ENCODE measurements at places on chromosomes 2 and 18.

DNA sequence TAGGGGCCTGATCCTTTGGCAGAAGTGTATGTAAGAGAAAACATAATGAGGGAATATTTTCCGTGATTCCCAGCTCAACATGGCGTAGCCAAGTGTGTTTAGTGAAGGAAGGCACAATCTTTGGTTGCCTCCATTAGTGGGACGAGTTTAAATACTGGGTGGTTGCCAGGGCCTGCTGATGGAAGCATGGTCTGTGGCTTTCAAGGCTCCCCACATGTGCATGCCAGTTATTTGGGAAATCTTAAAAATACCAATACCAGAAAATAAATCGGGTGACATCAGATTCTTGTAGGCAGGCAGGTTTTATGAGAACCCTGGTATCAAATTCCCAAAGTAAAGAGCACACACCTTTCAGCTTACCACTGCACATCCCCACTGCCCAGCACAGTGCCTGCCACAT, 7.1 kb downstream of the MYL12A start:
- DNase-seq, result no peak

- peak; percentile 22 for DNase-seq
Observed at GRCh38 chr18:3725115-3725514, 275.1 kb downstream of the TGIF1 start.

- no peak for DNase-seq
Observed at GRCh38 chr2:98478088-98478551, 33.5 kb downstream of the INPP4A start.

DNA sequence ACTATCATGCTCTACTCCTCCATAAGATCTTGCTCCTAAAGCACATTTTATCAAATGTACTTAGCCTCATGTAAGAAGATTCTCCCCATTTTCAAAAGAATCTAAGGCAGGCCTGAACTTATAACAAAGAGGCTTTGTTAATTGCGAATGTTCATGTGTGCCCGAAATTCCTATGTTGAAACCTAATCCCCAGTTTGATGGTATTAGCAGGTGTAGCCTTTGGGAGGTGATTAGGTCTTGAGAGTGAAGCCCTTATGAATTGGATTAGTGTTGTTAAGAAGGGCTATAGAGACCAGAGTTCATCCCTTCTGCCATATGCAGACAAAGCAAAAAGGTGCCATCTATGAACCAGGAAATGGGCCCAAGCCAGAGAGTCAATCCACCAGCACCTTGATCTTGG, 234.5 kb downstream of the PAX3 start:
- no peak for DNase-seq

DNA sequence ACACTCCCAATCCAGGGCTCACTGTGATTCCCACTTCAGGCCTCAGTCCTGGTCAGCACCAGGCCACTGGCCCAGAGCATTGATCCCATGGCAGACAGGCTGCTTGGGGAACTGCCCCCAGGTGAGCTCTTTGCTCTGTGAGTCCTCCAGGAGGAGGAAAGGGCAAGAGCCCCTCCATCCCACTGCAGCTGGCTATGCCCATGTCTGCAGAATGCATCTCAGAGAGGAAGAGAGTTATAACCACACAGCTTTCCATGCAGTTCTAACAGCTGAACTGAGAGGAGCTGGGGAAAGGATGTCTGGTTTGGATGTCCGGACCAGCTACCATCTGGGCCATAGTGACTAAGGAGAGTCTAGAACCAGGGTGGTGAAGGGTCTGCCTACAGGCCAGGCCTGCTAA, 230.3 kb downstream of the DYSF start:
- DNase-seq, result no peak

DNA sequence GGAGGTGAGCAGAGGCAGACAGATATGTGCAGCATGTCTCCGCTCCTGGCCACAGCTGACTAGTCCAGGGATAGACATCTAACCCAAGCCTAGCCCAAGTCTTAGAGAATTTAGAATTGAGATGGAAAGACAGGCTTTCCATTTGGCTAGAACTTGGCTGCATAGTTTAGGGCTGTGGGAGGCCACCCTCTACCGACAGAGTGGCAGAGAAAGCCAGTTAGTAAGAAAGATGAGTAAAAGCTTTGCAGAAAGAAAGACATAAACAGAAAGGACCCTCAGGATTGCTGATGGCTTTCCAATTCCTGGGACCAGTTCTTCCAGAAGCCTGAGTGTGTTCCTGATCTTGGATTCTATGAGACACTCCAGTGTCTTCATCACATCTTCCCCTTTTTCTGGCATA, 62.1 kb downstream of the DYM start:
- DNase-seq, result no peak

GRCh38 chr2:106085181-106085940, 108.7 kb downstream of the UXS1 start:
- DNase-seq, result peak; percentile 74

- peak; percentile 61 for DNase-seq
Observed at GRCh38 chr2:118668431-118669424, 178.7 kb downstream of the EN1 start.
